Tibial nerve (tissue), 4 donors: ENCODE measurements at places on chromosomes 13 and 19. TPM values are rescaled to one million over a fixed set of nuclear protein-coding genes. Genes with fewer than 3 reads are reported as not detected.

Gene JAK3
- total RNA-seq = 1.9 TPM

Gene ETV2
- not detected for total RNA-seq

Gene CABP5
- not detected for total RNA-seq

DNA sequence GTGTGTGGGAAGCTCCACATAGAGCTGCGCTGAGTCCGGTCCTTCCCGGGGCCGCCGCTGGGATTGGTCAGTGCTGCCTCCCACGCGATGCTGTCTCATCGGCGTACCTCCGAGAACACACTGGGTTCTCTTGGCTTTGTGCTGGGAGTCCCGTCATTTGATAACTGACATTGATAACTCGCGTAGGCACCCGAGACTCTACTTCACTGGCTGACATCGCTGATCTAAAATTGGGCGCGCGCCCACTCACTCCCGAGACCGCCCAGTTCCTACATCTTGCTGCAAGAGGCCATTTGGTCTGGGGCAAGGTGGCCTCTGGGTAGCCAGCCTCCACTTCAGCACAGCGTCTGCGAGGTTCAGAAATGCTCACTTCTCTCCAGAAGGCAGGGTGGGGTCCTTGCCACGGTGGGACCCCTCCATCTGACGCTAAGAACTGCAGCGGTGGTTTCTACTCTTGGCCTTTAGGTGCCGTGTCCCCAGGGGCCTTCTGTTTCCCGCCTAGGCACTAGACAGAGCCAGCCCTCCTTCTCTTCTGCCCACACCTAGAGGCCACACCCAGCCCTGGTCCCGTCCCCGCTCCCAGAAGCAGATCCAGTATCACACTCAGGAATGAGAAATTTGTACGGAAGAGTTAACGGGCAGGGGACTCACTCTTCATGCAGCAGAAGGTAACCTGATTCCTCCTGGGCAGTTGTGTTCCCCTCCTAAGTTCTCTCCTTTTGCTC is 40.7 kb upstream of the ATP11A start:
- H3K4me1 ChIP-seq = no peaks in the 10 kb centered on the region
- no peak for DNase-seq
- no peaks in the 10 kb centered on the region for H3K36me3 ChIP-seq
- H3K27me3 ChIP-seq = no peaks in the 10 kb centered on the region
- no peak overlapping the region for H3K4me3 ChIP-seq
